Psoas muscle (tissue), 8 donors: ENCODE measurements at places on chromosomes 16 and 17. TPM values are rescaled to one million over a fixed set of nuclear protein-coding genes. Genes with fewer than 3 reads are reported as not detected.

The SDK2 gene
- polyA plus RNA-seq: 0.04 TPM

The FAM171A2 gene
- polyA plus RNA-seq: 0.06 TPM

The ERN2 gene
- 0.08 TPM for polyA plus RNA-seq

The CYGB gene
- 6.4 TPM for polyA plus RNA-seq

The SHCBP1 gene
- polyA plus RNA-seq: 0.35 TPM
